Kidney capillary endothelial cell (primary cell): ENCODE measurements at places on chromosomes 1 and 21.

DNA sequence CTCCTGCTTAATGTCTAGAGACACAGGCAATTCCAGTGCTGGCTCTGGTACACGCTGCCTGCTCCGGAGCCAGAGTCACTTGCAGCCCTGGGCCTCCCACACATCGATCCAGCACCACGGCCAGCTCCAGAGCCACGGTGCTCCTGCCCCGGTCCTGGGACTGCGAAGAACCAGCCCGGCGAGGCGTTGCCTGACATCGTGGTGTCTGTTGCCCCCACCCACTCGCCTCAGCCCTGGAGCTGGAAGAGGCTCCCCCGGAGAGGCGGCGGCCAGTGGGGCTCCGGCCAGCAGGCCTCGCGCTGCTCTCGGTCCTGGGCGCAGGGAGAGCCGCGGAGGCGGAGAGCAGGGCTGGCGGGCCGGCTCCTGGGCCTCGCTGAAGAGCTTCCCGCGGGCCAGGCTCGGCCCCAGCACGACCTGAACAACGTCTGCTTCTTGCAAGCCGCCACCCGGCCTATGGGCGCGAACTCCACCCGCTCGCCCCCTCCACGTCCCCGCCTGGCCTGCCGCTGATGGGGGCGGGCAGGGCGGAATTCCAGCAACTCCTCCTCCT is 364.8 kb downstream of the CEP170 start:
- DNase-seq = no peak

DNA sequence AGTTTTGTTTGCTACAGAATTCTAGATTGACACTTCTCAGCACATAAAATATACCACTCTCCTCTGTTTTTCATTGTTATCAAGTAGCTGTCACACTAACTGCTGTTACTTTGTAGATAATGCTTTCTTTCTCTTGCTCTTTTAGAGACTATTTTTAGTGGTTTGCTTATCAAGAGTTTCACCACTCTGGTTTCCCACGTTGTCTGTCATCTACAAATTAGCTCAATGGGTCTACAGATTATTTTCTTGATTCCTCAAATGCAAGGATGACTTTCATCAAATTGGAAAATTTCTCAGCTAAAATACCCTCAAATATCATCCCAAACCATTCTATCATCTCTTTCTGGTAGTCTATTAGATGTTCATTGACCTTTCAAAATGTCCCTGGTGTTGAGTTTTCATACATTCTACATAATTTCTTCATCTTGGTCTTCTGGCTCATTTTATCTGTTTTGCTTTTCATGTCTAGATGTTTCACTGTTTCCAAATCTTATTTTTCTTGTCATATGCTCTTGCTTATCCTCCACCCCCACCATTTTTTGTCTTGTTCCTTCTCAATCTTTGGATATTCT is 122.5 kb downstream of the TRIM33 start:
- no peak for DNase-seq

- DNase-seq = no peak
Measured at GRCh38 chr1:55067022-55067778, 27.9 kb downstream of the PCSK9 start.

DNA sequence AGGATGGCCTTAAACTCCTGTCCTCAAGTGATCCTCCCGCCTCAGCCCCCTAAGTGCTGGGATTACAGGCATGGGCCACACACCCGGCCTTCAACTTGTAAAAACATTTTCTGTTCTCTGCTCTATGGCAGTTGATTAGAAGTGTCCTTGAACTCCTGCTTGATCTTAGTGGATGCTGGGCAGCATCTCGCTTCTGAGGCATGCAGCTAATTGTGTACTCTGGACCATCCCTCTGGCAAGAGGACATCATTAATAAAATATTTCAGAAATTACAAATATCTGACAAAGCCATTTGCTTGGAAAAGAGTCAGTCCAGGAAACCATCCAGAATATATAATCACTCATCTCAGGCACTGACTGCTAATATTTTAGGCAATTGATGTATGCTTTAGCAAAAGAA is 8.1 kb downstream of the NGF start:
- DNase-seq = no peak

- DNase-seq = no peak
Measured at GRCh38 chr1:51088474-51088873, 13.6 kb upstream of the C1orf185 start.

DNA sequence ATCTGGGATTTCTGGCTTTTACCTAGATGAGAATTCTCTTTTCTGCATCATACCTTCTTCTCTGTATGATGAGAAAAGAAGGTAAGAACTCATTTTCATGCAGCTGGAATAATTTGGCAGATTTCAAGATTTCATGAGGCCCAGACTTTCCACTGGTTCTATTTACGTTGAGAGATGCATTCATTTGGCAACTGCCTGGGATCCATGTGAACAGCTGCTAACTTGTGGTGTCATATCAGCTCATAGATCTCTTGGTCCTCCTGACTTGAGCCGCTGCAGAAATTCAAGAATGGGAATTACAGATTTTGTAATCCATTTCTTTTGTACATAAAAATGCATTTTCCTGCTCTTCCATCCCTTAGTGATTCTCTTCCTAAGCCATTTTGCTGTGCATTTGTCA is 17.1 kb upstream of the C1orf87 start:
- DNase-seq = no peak

DNA sequence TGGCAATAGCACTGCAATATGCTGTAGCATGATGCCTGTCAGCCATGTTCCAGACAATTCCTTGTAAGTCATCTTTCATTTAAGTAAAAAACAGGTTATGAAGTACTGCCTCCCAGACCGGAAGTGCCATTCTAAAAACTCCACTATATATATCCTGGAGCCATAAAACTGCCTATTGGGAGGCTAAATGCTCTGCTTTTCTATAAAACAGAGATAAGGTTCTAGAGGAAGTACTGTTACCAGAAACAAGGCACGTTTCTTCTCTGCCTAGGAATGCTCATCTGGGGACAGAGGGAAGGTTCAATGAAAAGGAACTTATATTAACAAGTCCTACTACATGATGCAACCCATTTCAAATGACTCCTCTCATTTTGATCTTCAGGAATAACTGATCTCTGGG is 66.8 kb downstream of the GPR137B start:
- DNase-seq = no peak

DNA sequence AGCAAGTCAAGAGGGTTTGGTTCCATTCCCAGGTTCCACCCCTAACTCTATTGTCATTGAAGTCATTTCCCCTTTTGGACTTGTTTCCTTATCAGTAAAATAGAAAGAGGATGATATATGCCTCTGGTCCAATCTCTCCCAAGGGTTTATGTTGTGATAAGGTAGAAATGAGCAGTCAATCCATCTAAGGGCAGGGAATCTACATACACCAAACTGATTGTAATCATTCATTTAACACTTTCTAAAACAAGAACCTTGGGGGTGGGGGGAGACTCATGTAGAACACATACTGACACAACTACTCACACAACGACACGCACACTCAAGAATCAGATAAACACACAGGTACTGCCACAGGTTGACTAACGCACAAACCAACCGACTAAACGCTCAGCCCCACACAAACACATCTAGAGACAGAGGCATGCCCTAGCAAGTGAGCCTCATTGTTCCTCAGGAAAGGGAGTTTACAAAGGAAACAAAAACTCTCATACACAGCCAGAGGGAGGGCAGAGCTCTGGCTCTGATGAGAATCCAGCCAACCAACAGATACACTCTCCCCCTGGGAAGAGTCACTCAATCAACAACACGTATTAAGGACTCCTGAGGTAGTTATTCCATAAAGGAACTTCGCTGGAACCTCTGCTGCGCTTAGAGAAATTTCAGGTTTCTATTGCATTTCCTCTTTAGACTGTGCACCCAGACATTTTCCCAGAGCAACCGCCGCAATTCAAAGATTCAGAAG is 1.0 kb downstream of the F11R start:
- DNase-seq = no peak

- no peak for DNase-seq
Measured at GRCh38 chr21:46116189-46116775, 18.4 kb downstream of the COL6A2 start.

DNA sequence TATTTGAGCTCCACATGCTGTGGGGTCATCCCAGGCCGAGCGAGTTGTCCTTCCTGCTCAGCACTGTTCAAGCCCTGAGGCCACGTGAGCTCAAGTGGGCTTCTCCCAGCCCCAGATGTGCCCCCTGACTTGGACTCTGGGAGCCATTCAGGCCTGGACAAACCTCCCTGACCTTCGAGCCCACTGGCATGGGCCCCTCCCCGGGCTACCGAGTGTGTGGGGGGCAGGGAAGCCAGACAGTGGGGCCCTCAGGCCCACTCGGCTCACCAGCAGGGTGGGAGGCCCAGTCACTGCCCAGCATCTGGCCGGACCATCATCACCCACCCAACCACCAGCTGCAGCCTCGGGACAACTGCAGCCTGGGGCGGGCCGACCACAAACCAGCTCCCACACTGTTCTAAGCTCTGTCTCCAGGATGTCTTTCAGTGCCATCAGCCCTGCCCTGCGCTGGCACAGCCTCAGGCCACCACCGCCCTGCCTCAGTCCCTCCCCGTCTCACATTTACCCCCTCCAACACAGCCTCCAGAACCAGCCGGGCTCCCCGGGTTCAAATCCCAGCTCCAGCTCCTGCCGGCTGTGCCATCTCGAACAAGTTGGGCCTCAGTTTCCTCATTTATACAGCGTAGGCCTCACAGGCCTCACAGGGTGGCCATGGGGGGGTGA is 20.9 kb upstream of the PLEKHG5 start:
- no peak for DNase-seq

DNA sequence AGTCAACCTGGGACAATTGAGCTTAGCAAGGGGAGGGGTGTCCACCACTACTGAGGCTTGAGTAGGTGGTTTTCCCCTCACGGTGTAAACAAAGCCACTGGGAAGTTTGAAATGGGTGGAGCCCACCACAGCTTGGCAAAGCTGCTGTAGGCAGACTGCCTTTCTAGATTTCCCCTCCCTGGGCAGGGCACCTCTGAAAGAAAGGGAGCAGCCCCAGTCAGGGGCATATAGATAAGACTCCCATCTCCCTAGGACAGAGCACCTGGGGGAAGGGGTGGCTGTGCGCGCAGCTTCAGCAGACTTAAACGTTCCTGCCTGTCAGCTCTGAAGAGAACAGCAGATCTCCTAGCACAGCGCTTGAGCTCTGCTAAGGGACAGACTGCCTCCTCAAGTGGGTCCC is 758.4 kb downstream of the LTN1 start:
- DNase-seq = no peak

DNA sequence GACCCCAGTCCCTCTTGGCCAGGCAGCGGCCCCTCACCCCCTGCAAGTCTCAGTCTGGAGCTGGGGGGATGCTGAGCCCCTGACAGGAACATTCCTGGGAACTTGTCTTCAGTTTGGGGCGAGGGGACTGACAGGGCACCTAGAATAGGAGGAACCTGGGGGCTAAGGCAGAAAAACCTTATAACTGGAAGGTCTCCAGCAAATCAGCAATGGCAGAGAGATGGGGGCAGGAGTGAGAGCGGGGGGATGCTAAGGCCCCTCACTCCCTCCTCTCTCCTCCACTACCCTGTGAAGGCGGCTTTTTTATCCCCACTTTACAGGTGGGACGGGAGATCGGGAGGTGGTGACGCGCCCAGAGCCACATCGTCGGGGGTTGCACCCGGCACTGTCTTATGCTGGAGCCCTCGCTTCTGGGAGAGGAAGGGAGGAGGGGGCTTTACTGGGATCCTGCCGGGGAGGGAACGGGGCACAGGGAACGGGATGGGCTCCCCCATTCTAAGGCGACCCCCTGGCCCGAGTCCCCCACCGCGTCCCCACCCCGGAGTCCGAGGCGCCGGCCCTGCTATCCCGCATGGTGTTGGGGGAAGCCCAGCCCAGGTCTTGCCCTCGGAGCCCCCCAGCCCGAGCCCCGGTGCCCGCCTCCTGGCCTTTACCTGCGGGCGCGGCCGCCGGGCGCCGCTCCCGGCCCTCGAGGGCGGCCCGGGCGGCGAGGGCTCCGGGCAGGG is 456 bp downstream of the COL8A2 start:
- no peak for DNase-seq

GRCh38 chr1:220786337-220787068 is at the start of gene MTARC1:
Gene MTARC1, plus strand, starts transcription at chr1:220786913. Its CDS starts 32 bp downstream, at chr1:220786945.
- peak; percentile 45 for DNase-seq

DNA sequence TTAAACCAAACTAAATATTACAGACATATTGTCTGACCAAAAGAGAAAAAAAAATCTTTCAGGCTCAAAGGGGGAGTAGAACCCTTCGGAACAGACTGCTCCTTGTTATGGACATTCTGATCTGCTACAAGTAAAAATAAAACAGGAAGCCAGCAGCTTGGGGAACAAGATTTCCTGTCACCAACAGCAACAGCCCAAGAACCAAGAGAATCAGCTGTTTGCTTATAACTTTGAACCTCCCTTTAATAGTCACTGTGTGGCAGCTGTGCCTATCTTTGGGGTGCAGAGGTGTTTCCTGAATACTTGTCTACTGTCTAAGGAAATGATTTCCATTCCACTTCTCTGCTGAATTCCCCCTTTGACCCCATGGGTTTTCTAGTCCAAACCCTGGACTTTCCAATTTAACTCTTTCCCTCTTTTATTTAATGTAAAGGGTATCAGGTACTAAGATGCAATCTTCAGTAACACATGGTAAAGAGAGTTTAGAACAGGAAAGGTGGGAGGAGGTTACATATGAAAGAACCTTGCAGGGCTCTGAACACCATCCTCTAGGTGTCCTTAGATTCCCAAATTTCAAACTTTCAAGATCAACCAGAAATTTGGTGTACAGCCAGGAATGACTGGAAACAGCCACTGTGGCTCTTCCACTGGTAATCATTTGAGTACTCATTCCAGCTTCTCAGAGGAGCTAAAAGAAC is 38.6 kb downstream of the GPR3 start:
- DNase-seq = no peak

- no peak for DNase-seq
Measured at GRCh38 chr1:229095325-229095724, 175.6 kb upstream of the RAB4A start.

DNA sequence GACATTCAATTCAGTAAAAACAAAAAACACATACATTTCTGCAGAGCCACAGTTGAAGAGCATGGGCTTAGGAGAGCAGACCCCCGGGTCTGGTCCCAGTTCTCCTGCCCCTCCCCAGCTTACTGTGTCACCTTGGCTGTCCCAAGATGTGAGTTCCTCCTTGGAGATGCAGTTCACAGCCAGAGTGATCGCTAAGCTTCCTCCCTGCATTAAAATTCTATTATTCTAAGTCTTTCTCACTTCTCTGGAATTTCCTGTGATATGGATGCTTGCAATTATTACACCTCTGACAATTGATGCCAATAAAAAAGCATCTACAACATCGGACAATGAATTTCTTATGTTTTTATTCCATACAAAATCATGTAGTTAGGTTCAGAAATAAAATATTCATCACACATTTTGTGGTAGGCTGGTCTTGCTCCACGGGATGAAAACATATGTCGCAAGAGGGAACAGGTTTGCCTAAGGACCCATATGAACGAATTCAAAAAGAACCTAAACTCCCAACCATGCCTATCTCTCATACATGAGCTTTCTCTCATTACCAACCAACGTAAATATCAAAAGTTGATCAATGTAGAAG is 328.5 kb upstream of the RUNX1 start:
- DNase-seq = peak; percentile 67

DNA sequence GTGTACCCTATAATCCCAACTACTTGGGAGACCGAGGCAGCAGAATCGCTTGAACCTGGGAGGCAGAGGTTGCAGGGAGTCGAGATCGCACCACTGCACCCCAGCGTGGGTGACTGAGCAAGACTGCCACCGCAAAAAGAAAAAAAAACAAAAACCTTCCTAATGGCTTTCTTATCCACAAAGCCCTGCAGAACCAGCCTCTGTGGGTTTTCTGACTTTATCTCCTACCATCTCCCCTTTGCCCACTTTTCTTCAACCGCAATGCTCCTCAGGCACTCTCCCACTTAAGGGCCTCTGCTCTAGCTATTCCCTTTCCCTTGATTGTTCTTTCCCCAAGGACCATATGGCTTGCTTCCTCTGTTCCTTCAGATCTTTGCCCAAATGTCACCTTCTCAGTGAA is 67.9 kb upstream of the PUM1 start:
- no peak for DNase-seq
